ENCODE measurements at places on chromosomes 1 and 21.
A peak's percentile ranks its signal among the peaks of the same experiment; 100 is the strongest.

GRCh38 chr1:150874455-150875196, 1.8 kb downstream of the ARNT start:
- DNase-seq: no peak

- no peak for DNase-seq
Observed at GRCh38 chr1:187819086-187819485, 990.3 kb downstream of the PLA2G4A start.

- DNase-seq: no peak
Observed at GRCh38 chr1:103266036-103266435, 157.7 kb upstream of the COL11A1 start.

DNA sequence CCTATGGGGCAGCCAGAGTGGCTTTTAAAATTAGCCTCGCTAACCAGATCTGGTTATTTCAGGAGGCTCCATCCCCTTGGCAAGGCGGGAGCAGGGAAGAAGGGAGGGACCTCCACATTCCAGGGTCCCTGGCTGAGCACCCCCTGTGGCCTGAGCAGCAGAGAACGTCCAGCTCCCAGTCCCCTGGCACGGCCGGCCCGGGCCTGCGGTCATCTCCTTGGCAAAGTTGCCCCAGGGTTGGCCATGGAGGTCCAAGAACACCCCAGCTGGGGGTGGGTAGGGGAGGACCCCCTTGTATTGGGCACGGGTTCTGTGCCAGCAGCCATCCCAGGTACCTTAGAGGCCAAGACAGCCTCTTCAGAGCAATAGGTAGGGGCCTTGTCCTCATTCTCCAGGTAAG, 75.9 kb downstream of the RAP1GAP start:
- DNase-seq: no peak

- DNase-seq: peak; percentile 99
Observed at GRCh38 chr1:11012260-11013159, at the start of gene TARDBP. TARDBP (plus strand) TSS chr1:11012654; CDS start chr1:11013728, 1,074 bp downstream.

DNA sequence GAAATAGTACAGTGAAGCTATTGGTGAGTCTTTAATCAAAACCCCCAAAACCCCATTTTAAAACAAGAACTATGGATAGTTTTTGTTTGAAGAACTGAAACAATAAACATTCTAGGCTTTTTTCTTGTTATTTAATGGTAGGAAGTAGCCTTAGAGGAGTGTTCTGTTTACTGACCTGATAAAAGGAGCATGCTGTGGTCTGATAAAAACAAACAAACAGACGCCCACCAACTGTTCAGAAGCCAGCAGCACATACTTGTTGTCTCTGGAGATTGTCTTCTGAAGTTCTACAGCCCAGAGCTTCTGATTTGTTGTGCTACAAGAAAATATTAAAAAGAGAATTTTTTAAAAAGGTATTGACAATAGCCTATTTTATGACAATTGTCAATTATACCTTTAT, 54.1 kb upstream of the CFAP298 start:
- DNase-seq: no peak

GRCh38 chr1:114585231-114585630, 3.8 kb upstream of the BCAS2 start:
- no peak for DNase-seq

- no peak for DNase-seq
Observed at GRCh38 chr1:107481756-107482384, 341.0 kb downstream of the NTNG1 start.

DNA sequence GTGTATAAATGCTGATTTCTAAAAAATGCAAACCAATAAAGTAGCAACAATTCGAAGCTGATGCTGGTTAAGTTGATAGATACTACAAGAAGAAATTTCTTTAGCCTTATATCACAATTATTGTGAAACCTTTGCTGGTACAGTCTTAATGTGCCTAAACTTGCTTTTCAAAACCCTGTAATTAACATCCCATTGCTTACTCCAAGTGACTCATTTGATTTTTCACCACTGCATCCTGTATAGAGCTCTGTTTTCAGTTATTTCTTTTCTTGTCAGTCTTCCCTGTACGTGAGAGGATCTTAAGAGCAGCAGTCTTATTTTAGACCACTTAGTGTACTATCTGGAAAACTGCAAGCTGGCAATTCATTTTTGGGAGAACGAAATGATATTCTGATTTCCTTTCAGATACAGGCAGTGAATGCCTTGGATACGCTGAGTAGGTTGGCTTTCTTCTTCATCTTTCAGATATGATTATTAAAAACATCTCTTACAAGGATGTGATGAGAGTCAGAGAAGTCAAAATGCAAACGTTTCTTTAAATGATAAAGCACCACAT, 210.3 kb downstream of the KCTD3 start:
- DNase-seq: no peak

DNA sequence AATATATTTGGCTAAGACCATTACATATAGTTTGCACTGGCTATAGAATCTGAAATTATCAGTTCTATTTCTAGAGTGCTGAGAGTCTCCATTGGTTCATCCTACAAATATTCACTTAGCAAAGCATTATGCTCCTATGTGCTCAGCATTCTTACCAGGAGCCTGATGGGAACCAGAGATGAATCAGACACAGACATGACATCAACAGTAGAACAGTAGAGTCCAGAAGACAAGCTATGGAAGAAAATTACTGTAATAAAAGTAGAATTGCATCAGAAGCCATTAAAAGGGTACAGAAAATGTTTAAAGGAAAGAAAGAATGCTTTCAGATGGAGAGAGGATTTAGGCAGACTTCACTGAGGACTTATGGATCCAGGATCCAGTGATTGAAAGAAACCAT, 271.7 kb upstream of the SNX7 start:
- DNase-seq: no peak

GRCh38 chr1:74429580-74429979, 82.8 kb downstream of the LRRC53 start:
- no peak for DNase-seq

GRCh38 chr1:248406721-248407692, 4.2 kb downstream of the OR2T1 start:
- DNase-seq: no peak

DNA sequence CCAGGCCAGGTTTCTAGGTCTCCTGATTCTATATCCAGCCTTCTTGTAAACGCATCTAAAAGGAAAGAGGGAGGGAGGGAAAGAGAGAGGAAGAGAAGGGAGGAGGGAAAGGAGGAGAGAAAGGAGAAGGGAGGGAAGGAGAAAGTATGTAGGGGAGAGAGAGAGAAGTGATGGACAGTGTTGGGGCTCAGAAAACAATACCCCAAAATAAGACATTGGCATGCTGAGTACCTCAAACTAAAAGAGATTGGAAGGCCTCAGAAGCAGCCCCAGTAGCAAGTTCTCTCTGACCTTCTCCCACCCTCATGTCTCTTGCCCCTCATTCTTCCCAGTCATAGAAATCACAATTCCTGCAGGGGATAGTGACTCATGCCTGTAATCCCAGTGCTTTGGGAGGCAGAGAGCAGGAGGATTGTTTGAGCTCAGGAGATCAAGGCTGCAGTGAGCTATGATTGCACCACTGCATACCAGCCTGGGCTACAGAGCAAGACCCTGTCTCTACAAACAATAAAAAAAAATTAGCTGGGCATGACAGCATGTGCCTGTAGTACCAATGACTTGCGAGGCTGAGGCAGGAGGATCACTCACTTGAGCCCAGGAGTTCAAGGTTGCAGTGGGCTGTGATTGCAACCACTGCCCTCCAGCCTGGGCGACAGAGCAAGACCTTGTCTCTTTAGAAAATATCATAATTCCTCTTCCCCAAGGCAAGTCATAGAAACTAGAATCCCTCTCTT, 51.2 kb downstream of the DNTTIP2 start:
- no peak for DNase-seq

GRCh38 chr1:44939061-44939460, 47.3 kb downstream of the EIF2B3 start:
- DNase-seq: no peak

DNA sequence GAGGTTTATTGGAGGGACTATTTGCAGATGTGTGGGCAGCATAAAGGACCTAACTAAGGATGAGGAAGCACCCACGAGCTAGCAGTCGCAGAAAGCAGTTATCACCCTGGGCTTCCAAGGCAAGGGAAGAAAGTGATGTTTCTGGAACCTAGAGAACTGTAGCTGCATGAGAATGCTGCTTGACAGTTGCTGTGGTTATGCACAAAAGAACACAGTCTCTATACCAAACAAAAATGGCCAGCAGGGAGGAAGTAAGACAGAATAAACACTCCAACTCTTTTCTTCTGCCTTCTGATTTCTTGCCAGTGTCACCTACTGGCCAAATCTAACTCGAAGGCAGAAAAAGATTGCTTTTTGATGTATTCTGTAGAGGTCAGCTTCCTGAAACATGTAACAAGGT, 190.2 kb downstream of the RASAL2 start:
- no peak for DNase-seq

DNA sequence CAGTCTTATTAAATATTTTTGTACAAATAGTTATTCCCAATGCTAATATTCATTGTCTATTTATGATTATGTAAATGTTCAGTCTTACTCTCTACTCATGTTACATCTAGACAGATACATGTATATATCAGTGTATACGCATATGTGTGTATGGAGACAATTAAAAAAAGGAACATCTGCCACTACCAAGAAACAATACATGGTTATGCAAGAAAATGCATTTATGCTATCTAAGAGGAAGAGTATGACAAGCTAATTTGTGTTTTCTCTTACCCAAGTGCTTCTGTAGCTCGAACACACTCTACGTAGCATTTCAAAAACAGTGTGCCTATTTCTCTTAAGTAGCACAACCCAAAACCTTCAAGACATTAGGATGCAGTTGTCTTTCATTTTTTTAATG, 6.1 kb upstream of the RLF start:
- no peak for DNase-seq

DNA sequence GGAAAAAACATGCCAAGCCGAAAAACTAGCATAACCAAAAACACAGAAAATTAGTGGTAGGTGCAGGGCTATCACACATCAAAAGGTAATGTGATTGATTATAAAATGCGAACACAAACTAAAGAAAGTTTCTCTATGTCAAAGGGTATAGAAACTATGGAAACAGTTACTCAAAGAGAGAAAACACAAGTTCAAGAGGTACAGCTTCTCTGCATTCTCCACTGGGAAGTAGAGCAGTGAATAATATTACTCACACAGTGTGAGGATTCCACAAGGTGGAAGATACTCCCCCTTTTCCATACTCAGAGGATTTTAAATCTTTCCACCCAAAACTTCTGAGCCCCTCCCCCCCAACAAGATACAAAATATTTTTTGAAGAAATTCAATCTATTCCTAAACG, 18.6 kb downstream of the AKT3 start:
- no peak for DNase-seq

DNA sequence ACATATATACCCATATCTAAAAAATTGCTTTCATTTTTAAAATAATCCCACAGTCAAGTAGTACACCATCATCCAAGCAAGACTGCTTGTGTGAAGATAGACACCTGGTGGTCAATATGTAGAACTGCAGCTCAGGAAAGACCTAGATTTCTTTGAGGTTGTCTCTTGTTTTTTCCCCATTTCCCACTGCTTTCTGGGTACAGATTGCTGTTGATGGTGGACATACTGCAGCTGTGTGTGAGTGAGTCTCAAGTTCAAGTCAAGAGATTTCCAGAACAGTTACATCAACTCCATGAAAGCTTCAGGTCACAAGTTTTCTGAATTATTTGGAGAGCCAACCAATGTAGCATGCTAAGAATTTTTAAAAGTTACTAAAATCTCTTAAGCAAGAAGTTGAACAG, 306.4 kb downstream of the DUSP10 start:
- peak; percentile 26 for DNase-seq

DNA sequence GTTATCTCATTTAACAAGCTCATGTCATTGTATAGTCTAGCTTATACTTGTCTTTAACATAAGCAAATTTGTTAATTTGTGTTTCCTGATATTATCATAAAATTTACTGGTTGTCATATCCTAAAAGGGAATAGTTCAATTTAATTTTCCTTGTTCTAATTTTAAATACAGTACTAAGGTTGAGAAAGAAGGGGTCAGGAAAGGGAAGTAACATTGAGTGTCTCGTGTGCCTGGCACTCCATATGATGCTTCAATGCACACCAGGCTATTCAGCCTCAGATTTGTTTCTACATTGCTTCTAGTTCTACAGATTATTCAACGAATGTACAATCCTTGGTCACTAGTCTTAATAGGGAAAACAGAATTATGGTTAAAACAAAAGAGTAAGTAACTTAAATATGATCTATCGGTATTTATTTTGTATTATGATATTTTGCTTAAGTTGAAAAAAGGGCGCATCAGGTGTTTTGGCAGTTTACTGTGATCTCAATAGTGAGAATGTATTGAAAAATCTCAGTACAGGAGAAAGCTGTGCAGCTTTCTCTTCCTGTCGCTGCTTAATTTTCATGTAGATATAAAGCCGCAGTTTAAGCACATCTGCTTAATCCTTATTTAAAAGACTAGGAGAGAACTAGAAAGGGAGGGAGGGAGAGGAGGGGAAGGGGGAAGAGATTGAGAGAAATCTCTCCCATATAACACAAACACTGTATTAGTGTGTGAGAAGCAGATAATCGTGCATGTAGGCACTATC, 13.0 kb downstream of the PTPRC start:
- peak; percentile 42 for DNase-seq

- DNase-seq: peak; percentile 28
Observed at GRCh38 chr1:107963601-107964335, 1.2 kb downstream of the VAV3 start.

DNA sequence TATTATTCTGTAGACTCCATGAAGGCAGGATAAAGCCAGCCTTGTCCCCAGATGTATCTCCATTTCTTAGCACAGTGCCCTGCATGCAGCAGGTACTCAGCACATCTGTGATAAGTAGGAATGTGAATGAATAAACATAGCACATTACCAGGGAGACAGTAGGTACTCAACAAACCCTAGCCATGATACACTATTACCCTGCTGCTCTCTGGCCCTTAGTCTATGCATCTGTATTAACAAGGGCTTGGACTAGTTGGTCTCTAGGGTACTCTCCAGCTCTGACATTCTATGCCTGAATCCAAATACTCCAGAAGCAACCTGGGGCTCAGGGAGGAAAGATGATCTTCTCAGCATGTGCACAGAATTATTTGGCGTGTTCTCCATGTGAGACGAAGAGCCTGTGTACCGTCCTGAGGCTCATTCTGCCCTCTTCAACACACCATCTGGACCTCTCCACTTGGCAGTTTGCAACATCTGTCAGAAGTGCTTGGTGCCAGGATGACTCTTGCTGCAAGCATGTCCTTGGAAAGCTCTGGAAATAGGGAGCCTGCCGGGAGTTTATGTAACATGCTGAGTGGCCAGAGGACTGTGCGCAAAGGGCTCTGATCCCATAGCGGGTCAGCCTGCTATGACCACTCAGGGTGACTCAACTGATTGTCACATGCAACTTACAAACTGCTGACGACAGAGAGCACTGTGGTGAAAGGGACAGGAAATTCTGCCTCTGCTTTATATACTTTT, 228.2 kb upstream of the USP24 start:
- DNase-seq: no peak

DNA sequence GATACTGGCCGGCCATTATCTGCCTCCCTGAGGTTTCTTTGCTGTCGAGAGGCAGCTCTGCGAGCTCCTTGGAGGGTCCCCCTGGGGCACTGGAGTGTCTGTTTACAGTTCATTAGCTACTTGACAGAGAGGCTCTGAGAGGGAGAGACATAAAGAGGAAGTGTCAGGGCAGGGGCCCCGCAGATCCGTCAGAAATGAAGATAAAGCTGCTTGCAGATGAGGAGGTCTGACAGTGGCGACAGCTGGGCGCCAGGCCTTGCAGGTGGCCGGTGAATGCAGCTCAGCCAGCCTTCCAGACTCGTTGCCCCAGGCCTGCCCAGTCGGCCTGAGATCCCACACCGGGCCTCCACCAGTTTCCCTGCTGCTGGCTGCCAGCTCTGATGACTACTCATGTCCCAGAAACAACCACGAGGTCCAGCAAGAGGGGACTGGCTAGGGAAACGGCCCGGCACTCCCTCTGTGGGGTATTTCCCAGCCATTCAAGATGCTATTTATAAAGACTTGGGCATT, 84.7 kb downstream of the DISP3 start:
- no peak for DNase-seq

GRCh38 chr1:98325646-98326440, 335.7 kb upstream of the SNX7 start:
- no peak for DNase-seq
